CD4-positive, alpha-beta T cell treated with Interleukin-21 for 1 hour (primary cell): ENCODE measurements at places on chromosomes 7 and 10.
A peak's percentile ranks its signal among the peaks of the same experiment; 100 is the strongest.

DNA sequence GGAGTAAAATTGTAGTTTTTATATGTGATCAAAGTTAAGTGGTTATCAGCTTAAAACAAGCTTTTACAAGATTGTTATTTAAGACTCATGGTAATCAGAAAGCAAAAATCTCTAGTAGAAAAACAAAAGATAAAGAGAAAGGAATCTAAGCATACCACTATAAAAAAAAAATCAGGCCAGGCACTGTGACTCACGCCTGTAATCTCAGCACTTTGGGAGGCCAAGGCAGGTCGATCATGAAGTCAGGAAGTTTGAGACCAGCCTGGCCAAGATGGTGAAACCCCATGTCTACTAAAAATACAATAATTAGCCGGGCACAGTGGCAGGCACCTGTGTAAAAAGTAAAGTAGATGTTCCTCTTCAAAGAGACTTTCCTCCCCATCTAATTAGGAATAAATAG is 265.9 kb upstream of the NRP1 start:
- DNase-seq = no peak

DNA sequence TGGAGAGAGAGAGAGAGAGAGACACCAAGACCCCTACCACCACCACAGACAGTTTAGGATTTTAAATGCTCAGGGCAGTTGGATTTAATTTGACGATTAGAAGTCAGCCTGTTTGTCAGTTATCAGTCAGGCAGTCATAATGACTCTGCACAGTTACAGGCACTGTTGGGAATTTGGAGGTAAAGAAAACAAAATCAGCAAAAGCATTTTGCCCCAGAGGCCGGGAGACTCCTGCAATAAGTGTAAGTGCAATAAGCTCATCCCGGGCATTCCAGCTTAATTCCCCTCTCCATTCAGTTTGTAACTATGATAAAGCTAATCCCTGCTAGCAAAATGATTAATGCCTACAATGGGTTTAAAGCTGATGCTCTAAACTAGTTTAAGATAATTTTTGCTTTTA is 13.5 kb downstream of the SEMA3C start:
- no peak for DNase-seq

DNA sequence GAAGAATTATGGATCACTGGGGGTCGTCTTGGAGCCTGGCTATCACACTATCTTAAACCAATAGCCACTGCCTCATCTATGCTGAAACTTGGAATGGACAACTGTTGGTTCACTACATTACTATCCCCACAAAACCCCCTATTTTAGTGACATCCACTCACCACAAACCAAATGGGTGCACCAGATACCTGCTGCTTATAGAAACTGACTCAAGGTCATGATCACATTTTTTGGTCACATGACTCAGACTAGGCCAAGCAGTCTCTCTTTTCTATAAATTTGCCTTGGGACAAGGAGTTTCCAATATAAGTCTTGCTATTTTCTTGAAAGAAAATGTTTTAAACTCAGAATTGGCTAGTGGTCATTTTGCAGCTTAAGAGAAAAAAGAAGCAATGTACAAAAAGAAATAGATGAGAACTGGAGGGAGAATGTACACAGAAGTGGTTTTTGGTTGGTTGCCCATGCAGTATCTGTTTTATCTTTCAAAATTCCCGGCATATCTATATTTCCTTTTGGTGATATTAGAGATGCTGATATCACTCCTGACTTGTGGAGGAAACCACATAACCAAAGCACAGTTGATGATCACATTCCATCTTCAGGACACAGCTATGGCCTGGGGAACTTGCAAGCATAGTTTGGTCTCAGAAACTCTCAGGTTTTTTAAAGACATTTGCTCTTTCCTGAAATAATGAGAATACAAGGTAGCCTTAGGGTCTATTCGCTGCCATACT is 85.2 kb upstream of the CACNA2D1 start:
- no peak for DNase-seq

GRCh38 chr10:29229258-29229705 is 59.6 kb upstream of the LYZL1 start:
- DNase-seq = no peak

DNA sequence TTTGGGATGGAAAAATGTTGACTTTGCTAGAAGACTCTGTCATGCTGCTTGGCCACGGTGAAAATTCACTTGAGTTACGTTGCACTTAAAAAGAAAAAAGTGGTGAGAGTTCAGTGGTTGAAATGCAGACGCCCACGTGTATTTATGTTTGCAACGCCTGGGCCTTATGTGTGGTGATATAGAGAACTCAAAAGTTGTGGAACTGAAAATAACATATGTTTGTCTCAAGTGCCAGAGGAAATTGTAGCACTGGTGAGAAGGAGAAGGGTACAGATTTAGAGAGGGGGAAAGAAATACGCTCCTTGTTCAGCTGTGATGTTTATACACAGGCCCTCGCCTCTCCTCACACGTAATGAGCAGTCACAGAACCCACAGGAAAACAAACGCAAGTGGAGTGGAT is 73.6 kb downstream of the EMX2 start:
- DNase-seq = no peak

- DNase-seq = no peak
Observed at GRCh38 chr7:91347290-91347689, 83.1 kb downstream of the FZD1 start.

GRCh38 chr10:132714096-132714985 is 71.6 kb downstream of the NKX6-2 start:
- DNase-seq = no peak

DNA sequence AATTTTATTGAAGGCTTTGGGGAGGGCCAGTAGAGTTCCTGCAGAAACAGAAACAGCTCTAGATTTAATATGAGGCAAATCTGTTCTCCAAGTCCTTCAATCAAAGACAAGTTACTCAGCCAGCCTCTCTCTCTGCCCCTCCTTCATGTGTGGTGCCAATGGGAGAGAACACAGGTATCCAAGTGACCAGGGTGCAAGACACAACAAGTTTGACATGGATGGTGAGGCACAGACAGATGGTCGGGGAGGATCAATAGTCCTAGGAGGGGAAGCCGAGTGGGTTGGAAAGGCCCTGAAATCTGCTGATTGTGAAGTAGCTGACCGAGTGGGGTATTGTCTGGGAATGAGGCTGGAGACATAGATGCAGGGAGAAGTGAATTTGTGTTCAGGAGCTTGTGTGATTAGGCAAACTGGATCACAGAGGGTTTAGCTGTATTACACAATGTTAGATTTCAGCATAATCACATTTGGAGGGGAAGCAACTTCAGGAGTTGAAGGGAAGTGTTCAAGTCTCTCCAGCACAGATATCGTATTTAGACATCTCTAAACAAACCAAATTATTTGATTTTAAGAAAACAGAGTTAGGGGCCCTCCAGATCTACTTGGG is 1.5 kb downstream of the GIMAP1 start:
- no peak for DNase-seq

- DNase-seq = no peak
Observed at GRCh38 chr10:44716470-44717015, 194.6 kb upstream of the TMEM72 start.

GRCh38 chr7:158289761-158290523 is 297.7 kb downstream of the PTPRN2 start:
- DNase-seq = no peak

- no peak for DNase-seq
Observed at GRCh38 chr7:138015096-138015495, 13.2 kb upstream of the CREB3L2 start.

- no peak for DNase-seq
Observed at GRCh38 chr10:97673736-97674525, 13.1 kb downstream of the AVPI1 start.

DNA sequence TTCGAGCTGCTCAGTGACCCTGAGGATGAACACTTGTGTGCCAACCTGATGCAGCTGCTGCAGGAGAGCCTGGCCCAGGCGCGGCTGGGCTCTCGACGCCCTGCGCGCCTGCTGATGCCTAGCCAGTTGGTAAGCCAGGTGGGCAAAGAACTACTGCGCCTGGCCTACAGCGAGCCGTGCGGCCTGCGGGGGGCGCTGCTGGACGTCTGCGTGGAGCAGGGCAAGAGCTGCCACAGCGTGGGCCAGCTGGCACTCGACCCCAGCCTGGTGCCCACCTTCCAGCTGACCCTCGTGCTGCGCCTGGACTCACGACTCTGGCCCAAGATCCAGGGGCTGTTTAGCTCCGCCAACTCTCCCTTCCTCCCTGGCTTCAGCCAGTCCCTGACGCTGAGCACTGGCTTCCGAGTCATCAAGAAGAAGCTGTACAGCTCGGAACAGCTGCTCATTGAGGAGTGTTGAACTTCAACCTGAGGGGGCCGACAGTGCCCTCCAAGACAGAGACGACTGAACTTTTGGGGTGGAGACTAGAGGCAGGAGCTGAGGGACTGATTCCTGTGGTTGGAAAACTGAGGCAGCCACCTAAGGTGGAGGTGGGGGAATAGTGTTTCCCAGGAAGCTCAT is 1.1 kb downstream of the DDIT4 start:
- peak; percentile 78 for DNase-seq

GRCh38 chr10:15690031-15690430 is 29.7 kb downstream of the ITGA8 start:
- DNase-seq = no peak

GRCh38 chr7:140415361-140415760 is 11.5 kb downstream of the RAB19 start:
- no peak for DNase-seq
